ENCODE measurements at places on chromosomes 6 and 20. TPM values are rescaled to one million over a fixed set of nuclear protein-coding genes. Genes with fewer than 3 reads are reported as not detected.

Gene CCDC167
- total RNA-seq: 59.1 TPM

DNA sequence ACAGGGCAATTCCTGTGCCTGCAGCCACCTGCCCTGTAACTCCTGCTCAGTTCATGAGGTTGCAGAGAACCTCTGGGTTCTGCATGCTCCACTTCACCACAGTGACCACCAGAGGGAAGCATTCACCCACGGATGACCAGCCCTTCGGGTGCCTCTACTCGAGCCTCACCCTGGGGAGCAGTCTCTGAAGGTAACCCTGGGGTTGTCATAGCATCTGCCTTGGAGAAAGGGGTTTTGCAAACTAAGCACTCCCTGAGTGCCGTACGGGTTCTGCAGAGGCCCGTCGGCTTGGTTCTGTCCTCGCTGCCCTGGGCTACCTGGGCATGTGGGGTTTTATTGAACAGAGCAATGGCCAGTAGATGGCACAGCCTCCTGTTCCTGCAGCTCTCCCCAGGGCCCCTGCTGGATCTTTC is 10.2 kb upstream of the CST5 start:
- peak; percentile 90 for DNase-seq

Gene SIGLEC1
- total RNA-seq: not detected

DNA sequence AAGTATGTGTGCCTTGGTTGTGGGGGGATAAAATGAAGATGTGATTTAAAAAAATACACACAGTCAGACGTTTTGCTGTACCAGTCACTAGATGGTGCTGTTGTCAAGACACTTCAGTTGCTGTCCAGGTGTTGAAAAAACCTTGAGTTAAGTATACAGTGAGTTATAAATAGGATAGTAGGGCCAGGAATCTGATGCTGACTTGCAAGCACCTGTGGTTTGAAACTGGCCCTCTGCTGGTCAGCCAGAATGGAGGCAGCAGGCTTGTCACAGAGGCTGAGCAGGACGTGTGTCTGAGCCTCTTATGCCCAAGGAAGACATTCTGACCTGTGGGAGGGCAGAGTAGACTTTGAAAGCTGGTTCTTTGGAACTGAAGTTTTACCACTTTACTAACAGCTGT is 27.8 kb downstream of the RNF8 start:
- peak; percentile 79 for DNase-seq

Gene LPIN3
- 1.2 TPM for total RNA-seq

Gene TRIM15
- 0.24 TPM for total RNA-seq

Gene CALHM6
- total RNA-seq: 24.8 TPM

- DNase-seq: no peak
These were observed 249.1 kb upstream of the JAG1 start for GRCh38 chr20:10922941-10923340.

Gene CLPSL2
- total RNA-seq: not detected

Gene ROMO1
- 94.9 TPM for total RNA-seq

- peak; percentile 66 for DNase-seq
These were observed 891 bp downstream of the RSPO3 start for GRCh38 chr6:127119102-127120022.

DNA sequence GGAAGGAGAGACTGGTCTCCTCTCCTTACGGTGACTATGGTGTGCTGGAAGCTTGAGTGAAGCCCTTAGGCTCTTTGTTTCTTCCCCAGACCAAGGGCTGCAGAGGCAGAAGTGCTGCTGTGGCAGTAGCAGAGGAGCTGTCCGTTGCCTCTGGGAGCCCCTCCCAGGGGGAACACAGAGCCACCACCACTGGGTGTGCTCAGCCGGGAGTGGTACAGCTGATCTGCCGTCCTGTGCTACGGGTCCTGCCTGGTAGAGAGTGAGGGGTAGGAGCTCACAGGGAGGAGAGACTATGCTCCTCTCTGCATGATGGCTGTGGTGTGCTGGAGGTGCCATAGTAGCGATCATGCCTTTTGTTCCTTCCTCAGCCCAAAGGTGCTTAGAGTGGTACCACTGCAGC is 318.7 kb downstream of the DOK5 start:
- DNase-seq: no peak

Gene HEBP2
- 16.2 TPM for total RNA-seq

DNA sequence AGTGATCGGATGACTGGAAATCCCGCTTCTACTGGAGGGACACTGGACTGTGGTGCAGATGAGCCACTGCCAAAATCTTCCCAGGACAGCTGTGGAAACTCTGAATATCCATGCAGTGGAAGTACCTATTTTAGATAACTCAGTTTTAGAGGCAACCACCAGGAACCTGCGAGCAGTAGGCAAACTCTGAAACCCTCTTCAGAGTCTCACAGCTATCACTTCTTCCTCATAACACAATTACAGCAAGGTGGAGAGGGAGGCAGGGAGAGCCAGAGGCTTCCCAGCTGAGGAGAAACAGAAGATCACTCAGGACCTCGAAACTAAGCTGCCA is 322.8 kb upstream of the NT5E start:
- no peak for DNase-seq

- no peak for DNase-seq
These were observed 75.7 kb downstream of the BMP7 start for GRCh38 chr20:57190536-57191264.

GRCh38 chr6:39642270-39642669 is 82.9 kb downstream of the KIF6 start:
- no peak for DNase-seq

Gene TREML4
- total RNA-seq: not detected

- peak; percentile 29 for DNase-seq
These were observed 289.0 kb downstream of the SYNE1 start for GRCh38 chr6:152348116-152348515.

GRCh38 chr6:105790635-105791034 is 295.5 kb upstream of the PRDM1 start:
- no peak for DNase-seq

Gene ANGPT4
- total RNA-seq: not detected

- no peak for DNase-seq
These were observed 104.7 kb upstream of the RIN2 start for GRCh38 chr20:19653327-19653726.

Measured in activated CD4-positive, alpha-beta T cell treated with anti-CD3 and anti-CD28 coated beads, Interleukin-2, amount 10 ng/mL, durations not matched to agents 24 days and 14 days (primary cell).